ENCODE measurements at places on chromosomes 3 and 15.

DNA sequence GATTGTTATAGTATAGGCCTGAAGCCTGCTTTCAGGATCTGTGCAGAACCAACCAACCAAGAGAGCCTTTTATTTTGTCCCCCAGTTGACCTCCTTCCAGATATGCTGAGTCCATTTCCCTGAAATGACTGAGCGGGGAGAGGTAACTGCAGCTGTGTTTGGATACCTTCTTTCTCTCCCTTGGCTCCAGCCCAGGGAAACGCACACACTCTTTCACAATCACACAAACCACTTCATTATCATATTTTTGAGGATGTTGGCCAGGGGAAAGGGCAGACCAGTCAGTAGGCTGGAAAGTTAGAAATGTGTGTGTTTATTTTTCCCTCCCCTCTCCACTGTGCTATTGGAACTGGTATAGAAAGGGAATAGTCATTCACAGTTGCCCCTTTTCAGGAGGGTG, 417.7 kb upstream of the TBL1XR1 start:
- no peak for DNase-seq

- DNase-seq: no peak
These were observed 235.1 kb upstream of the GAP43 start for GRCh38 chr3:115388166-115388565.

- DNase-seq: no peak
These were observed 20.7 kb downstream of the CPNE4 start for GRCh38 chr3:132014105-132014504.

GRCh38 chr3:25153136-25153535, 274.9 kb upstream of the RARB start:
- no peak for DNase-seq

DNA sequence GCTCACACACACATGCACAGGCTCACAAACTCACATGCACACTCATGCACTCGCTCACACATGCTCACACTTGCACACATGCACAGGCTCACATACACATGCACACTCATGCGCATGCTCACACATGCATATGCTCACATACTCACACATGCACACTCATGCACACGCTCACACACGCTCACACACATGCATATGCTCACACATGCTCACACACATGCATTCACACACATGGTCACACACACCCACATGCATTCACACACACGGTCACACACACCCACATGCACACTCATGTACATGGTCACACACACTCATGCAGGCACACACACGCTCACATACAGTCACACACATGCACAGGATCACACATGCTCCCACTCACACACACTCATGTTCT, 132.8 kb upstream of the SMAD3 start:
- DNase-seq: no peak

DNA sequence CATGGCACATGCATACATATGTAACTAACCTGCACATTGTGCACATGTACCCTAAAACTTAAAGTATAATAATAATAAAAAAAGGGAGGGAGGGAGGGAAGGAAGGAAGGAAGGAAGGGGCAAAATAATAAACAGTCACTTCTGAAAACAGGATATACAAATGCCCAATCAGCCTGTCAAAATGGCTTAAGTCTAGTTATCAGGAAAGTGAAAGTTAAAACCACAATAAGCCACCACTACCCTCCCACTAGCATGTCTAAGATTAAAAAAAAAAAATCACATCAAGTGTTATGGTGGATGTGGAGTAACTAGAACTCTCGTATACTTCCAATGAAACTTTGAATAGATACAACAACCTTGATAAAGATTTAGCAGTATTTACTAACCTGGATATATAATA, 145.6 kb upstream of the GMNC start:
- DNase-seq: no peak

GRCh38 chr3:32406486-32407408, 15.1 kb downstream of the CMTM7 start:
- no peak for DNase-seq

All from GM12892 (cell line).